ENCODE measurements at places on chromosomes 12 and 14.
A peak's percentile ranks its signal among the peaks of the same experiment; 100 is the strongest.

- DNase-seq = no peak
These were observed 1.6 kb downstream of the CRIP2 start for GRCh38 chr14:105476097-105476830.

GRCh38 chr12:57826966-57827365 is 8.4 kb upstream of the AVIL start:
- no peak for DNase-seq

GRCh38 chr14:101230851-101231550 is 327.5 kb upstream of the RTL1 start:
- DNase-seq = no peak

GRCh38 chr14:103805708-103806107 is 41.7 kb downstream of the PPP1R13B start:
- DNase-seq = no peak

DNA sequence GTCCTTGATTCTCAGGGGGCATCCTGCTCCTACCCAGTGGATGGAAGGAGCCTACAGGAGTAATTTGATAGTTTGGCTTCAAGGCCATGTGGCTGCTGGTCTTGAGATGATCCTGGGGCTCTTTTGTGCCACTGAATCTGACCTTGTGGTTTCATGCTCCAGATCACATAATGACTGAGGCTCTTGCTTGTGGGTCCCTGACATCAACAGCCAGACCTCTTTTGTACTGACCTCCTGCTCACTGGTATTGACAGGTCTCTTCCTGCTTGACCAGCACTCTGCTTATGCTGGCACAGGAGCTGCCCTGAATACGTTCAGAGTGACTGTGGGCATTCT is 23.2 kb upstream of the JPH4 start:
- DNase-seq = no peak

DNA sequence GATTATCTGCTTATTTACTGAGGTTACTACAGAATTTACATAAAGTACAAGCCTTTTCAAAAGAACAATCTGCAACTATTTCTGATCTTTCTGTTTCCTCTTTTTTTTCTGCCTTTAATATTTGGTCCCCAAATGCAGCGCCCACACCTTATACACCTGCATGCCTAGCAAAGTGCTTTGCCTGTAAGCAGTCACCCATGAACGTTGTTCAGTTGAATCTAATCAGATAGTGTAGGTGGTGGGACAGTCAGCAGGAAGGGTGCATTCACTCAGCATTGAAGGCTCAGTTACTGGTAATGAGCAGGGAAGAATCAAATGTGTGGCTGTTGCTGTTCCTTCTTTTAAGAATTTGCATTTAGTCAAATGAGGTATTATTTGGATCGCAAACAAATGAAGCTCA is 108.4 kb downstream of the GPR135 start:
- DNase-seq = no peak

DNA sequence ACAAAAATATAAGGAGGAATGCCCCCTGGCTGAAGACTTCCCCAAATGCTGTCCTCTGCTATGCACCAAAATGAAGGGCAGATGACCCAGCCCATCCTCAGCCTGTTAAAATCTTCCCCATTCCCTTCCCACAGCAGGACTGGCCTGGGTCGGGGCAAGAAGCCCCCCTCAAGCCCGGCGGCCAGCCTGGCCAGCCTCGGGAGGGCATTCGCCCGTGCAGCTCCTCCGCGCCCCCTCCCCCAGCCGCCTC is 413 bp downstream of the RARG start:
- no peak for DNase-seq

DNA sequence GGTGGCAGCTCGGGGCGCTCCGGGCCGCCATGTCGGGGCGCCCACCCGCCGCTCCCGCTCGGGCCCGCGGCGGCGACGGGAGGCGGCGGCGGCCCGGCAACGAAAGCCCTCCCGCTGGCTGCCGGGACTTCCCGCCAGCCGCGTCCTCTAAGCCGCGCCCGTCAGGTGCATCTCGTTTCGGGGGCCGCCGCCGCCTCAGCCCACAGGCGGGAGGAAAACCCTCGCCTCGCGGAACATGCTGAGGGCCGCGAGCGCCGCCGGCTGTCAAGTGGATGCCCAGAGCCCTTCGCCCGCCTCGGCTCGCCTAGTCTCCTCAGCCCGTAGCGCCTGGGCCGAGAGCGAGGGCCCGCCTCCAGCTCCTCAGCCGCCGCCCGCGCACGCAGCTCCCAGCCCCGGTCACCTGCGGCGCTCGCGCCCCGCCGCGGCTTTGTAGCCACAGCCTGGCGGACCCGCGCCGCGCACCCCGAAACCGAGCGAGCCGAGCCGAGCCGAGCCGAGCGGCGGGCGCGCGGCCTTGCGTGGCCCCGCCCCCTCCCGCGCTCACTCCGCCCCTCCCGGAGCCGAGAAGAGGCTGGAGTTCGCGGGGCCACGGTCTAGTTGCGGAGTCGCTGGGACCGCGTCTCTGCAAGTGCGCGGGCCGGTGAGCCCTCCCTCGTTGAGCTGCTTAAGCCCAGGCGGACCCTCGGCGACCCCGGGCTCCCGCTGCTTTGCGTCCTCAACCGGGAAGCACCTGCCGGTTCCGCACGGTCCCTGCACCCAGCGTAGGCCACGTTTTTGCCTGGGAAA is at the start of gene EML5:
Gene EML5 (minus strand): TSS at position 481 of the 786 bp plus-strand sequence. CDS start 450 bp downstream, at position 31.
- DNase-seq = peak; percentile 85

- DNase-seq = no peak
These were observed 188.7 kb upstream of the ARID2 start for GRCh38 chr12:45540661-45541341.

DNA sequence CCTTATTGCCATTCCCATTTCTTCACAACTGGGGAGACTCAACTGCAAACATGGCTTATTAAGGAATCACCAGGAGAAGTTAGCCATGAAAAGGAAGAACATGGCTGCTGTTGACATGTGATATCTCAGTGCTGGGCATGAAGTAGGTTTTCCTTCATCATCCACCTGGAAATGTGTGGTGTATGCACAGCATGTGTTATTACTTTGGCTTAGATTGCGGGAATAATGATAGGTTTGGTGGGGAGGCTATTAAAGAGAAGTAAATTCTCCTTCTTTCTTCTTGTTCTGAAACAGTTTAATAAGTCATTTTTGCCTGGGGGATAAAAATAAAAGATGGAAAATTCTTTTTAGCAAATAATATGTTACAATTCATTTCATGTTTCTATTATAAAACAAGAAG is 23.7 kb upstream of the CLEC14A start:
- no peak for DNase-seq

DNA sequence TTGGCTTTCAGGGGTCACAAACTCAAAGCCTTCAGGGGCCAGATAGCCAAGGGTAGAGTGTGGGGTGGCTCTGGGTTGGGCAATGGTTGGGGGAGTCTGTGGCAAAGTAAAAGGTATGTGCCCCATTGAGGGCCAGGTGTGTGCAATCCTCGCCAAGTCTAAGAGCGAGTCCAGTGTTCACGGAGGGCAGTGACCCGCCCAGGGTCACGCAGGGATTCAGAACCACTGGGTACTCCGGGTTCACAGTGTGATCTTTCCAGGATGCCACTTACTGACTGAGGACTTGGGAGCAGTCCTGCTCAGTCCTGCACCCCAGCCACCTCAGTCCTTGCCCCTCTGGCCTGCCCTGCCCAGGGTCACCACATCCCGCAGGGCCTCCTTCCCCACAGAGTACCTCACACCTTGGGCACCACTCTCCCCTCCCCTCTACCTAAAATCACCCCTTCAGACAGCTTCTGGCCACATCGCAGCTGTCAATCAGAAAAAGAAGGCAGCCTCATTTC is 15.7 kb downstream of the ZDHHC22 start:
- DNase-seq = no peak

GRCh38 chr12:66036317-66036716 is 94.2 kb downstream of the LLPH start:
- DNase-seq = no peak

GRCh38 chr14:55241673-55242072 is 29.5 kb upstream of the FBXO34 start:
- no peak for DNase-seq

GRCh38 chr12:106093246-106093645 is 45.5 kb downstream of the NUAK1 start:
- DNase-seq = no peak

- DNase-seq = no peak
These were observed 171.7 kb downstream of the SLC5A8 start for GRCh38 chr12:101038289-101038871.

- DNase-seq = no peak
These were observed 22.5 kb downstream of the PDE3A start for GRCh38 chr12:20390846-20391245.

DNA sequence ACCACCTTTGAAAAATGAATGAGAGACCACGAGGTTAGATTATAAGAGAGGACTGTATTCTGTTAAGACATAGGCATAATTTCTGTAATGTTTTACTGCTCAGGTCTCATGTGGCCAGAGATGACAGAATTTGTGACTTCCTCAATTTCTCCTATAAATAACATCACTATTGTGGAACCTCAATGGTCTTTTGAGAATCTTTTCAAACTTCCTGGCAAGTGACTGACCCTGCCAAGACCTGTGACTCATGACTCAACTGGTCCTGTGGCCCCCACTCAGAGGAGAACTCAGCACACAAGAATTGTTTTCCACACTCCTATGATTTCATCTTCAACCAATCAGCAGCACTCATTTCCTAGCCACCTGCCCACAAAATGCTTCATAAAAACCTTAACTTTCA is 508.2 kb upstream of the ATP2B1 start:
- no peak for DNase-seq

GRCh38 chr12:85642288-85642687 is 193.9 kb downstream of the RASSF9 start:
- no peak for DNase-seq

DNA sequence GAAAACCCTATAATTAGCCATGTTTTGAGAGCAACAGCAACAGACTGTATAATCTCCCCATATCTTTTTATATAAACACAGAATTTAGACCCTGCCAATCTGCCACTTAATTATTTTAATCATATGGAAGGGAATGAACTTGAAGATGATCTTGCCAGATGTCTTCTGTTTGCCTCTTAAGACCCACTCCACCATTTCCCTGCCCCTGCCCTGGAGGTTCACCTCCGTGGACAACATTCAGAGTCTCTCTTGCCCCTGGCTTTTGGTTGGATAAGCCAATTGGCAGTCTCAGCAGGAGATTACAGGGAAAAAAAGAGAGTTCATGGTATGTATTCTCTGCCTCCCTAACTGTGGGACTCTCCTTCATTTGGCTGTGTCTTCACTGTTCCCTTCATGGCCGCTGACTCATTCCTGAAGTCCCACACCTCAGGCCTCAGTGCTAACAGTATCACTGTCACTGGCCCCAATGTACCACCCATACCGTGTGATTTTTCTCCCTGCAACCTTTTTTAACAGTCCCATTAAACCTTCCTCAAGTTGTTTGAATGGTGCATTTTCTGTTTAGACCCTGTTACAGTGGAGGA is 184.8 kb downstream of the PIK3C2G start:
- no peak for DNase-seq

- DNase-seq = no peak
These were observed 201.7 kb upstream of the DCN start for GRCh38 chr12:91384366-91384765.

DNA sequence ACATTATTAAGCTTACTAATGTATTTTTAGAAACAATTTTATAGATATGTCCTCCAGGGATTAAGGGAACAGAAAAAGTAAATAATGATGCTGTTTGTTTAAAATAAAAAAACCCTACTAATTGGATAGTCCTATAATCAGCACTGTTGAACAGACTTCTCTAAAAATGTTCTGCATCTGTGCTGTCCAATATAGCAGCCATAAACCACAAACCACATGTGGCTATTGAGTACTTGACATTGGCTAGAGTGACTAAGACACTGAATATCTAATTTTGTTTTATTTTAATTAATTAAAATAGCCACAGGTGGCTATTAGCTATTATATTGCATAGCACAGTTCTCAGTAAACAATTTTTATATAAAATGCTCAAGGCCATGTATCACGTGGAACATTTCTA is 210.4 kb downstream of the DPY19L2 start:
- no peak for DNase-seq

DNA sequence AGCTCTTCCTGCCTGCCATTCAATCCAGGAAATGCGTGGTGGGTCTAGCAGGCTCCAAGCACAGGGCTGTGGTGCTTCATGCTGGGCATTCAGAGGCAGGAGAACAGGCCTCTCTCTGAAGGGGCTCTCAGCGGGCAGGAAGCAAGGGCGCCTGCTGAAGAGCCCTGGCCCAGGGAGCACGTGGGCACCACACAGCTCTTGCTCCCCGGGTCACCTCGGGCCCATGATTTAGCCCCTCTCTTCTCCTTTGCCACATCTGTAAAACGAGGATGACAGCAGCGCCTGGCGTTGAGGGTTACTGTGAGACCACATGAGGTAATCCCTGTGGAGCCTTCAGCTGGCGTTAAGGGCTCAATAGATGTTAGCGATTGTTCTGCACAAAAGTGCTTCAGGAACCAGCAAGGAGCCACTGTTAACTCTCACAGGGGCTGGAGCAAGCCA is 37.6 kb upstream of the SPTLC2 start:
- DNase-seq = no peak

GRCh38 chr12:47378907-47379306 is 299.1 kb upstream of the AMIGO2 start:
- DNase-seq = no peak

GRCh38 chr14:93369713-93370266 is 22.8 kb downstream of the COX8C start:
- no peak for DNase-seq

- DNase-seq = peak; percentile 50
These were observed 50.1 kb downstream of the KLRG1 start for GRCh38 chr12:9039397-9039977.

DNA sequence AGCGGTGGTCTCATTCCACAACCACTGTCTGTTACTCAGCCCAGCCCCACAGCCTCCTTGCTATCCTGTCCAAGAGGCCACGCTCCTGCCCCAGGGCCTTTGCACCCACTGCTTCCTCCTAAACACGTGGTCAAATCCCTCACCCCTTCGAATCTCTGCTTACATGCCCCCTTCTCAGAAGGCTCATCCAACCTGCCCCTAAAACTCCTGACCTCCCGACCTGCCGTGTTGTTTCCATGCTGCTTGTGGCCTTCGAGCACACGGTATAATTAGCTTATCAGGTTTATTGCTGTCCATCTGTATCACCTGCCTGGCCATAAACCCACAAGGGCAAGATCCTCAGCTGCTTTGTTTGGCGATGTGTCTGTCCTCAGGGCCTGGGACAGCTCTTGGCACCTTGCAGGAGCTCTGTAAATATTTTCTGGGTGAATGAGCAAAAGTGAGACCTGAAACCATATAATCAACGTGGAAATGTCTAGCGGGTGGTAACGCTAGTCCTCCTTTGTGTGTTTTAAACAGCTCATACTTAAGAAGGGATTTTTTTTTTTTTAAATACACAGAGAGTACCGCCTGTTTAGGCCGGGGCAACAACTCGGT is 36.0 kb downstream of the SCARB1 start:
- no peak for DNase-seq

- no peak for DNase-seq
These were observed at the start of gene GSG1 for GRCh38 chr12:13103391-13104033. Gene GSG1, minus strand, starts transcription at chr12:13103667. Its CDS starts 155 bp downstream, at chr12:13103512.
